CD14-positive monocyte (primary cell): ENCODE measurements at places on chromosomes 2 and 18.

DNA sequence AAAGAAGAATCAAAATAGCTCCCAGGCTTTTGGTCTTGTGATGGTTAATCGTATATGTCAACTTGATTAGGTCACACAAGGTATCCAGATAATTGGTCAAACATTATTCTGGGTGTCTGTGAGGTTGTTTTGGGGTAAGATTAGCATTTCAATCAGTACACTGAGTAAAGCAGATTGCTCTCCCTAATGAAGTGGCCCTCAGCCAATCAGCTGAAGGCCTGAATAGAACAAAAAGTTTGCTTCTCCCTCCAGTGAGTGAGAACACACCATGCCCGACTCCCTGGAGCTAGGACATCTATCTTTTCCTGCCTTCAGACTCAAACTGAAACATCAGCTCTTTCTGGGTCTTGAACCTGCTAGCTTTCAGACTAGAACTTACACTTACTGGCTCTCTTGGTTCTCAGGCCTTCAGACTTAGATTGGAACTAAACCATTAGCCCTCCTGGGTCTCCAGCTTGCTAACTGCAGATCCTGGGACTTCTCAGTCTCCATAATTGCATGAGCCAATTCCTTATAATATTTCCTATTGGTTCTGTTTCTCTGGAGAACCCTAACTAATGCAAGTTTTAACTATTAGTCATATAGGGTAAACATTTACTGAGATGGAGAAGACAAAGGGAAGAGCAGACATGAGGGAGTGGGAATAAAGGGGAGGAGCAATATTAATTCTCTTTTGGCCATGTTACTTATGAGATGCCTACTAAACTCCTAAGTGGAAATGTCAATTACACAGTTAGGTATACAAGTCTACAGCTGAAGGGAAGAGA lies 25.5 kb downstream of the LNPK start:
- no peaks in the 10 kb centered on the region for H3K27me3 ChIP-seq
- no peaks in the 10 kb centered on the region for H3K4me1 ChIP-seq
- no peak overlapping the region for H3K4me3 ChIP-seq
- H3K36me3 ChIP-seq = peaks cover 59% of the 10 kb centered on the region
- no peak overlapping the region for H3K27ac ChIP-seq
- DNase-seq = no peak

DNA sequence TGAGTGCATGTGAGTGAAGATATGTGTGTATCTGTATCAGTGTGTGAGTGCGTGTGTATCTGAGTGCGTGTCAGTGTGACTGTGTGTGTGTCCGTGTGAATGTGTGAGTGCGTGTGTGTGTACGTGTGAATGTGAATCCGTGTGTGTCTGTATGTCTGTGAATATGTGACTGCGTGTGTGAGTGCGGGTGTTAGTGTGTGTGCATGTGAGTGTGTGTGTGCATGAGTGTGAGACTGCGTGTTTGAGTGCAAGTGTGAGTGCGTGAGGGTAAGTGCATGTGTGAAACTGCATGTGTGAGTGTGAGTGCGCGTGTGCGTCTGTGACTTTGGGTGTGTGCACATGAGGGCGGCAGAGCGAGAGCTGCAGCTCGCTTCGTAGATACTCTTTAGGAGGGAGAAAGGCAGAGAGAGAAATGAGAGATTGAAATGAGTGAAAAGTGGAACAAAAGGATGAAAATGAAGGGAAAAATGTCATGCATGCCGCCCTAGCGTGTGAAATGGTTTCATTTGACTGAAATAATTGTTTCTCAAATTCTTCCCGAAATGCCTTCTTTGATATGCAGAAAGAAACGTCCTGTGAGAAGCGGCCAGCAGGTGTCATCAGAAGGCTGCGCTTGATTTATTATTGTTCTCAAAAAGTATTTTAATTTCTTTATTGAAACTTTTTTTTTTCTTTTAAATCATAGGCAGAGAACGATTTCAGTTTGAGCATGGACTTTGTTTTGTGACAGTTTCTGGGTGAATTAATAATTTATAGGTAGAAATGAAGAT lies 25.6 kb downstream of the ZNF407 start:
- H3K27ac ChIP-seq = no peak overlapping the region
- H3K4me3 ChIP-seq = no peak overlapping the region
- no peaks in the 10 kb centered on the region for H3K36me3 ChIP-seq
- peaks cover 15% of the 10 kb centered on the region for H3K4me1 ChIP-seq
- no peaks in the 10 kb centered on the region for H3K27me3 ChIP-seq

- no peaks in the 10 kb centered on the region for H3K4me1 ChIP-seq
- no peak overlapping the region for H3K4me3 ChIP-seq
- no peaks in the 10 kb centered on the region for H3K36me3 ChIP-seq
- no peaks in the 10 kb centered on the region for H3K27me3 ChIP-seq
- DNase-seq = no peak
- no peak overlapping the region for H3K27ac ChIP-seq
Observed at GRCh38 chr2:919672-920071, 31.0 kb upstream of the SNTG2 start.

GRCh38 chr2:112776113-112776512 lies 8.2 kb downstream of the IL1A start:
- no peaks in the 10 kb centered on the region for H3K27me3 ChIP-seq
- no peaks in the 10 kb centered on the region for H3K36me3 ChIP-seq
- H3K4me3 ChIP-seq = no peak overlapping the region
- peaks cover 15% of the 10 kb centered on the region for H3K4me1 ChIP-seq
- no peak overlapping the region for H3K27ac ChIP-seq

GRCh38 chr18:9775178-9775577 lies 67.1 kb downstream of the RAB31 start:
- DNase-seq = peak; percentile 91
- no peaks in the 10 kb centered on the region for H3K27me3 ChIP-seq
- peak overlapping the region; percentile 37 for H3K4me3 ChIP-seq

GRCh38 chr2:17059458-17059857 lies 393.8 kb upstream of the CYRIA start:
- no peaks in the 10 kb centered on the region for H3K4me1 ChIP-seq
- H3K36me3 ChIP-seq = no peaks in the 10 kb centered on the region
- H3K27ac ChIP-seq = no peak overlapping the region
- H3K4me3 ChIP-seq = no peak overlapping the region

GRCh38 chr2:74472945-74473258 lies 422 bp upstream of the MRPL53 start:
- H3K27me3 ChIP-seq = no peaks in the 10 kb centered on the region
- DNase-seq = no peak
- H3K4me1 ChIP-seq = peaks cover 35% of the 10 kb centered on the region
- H3K4me3 ChIP-seq = peak overlapping the region; percentile 62
- peaks cover 19% of the 10 kb centered on the region for H3K36me3 ChIP-seq
- H3K27ac ChIP-seq = peak overlapping the region; percentile 89

DNA sequence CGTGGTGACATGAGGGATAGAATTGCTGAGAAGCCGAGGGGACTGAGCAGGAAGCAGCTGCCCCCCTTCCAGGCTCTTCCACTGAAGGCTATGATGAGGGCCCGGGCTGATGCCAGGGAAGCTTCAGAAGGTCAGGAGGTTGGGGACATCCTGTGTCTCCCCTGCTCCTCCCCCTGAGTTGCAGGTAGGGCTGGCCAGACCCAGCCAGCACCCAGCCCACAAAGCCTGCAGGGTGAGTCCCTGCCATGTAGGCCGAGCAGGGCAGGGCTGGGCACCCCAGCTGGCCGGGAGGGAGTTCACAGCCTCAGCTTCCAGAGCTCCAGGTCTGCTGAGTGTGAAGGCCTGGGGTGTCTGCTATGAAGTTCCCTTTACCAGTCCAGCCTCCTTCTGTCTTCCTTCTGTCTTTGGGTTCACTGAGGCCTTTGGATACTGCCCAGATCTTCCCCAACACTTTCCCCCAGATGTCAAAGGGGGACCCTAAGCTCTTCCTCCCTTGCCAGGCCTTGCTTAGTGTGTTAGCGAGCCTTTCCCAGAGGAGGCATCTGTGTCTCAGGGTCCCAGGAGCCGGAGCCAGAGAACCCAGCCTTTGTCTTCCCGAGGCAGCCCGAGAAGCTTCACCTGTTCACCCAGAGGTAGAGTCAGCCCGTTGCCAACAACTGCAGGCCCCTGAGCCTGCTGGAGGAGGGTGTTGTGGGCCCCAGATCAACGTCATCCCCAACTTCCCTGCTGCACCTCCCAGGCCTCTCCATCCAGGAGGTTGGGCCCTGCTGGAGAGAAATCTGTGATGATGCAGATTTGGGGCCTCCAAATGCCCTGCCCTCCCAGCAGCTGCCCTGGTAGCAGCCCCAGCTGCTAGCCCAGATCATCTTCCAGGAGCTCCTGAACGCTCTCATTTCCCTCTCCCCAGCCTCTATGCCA lies 3.6 kb upstream of the NCL start:
- no peak overlapping the region for H3K4me3 ChIP-seq
- DNase-seq = no peak
- no peaks in the 10 kb centered on the region for H3K27me3 ChIP-seq
- peaks cover 45% of the 10 kb centered on the region for H3K4me1 ChIP-seq

DNA sequence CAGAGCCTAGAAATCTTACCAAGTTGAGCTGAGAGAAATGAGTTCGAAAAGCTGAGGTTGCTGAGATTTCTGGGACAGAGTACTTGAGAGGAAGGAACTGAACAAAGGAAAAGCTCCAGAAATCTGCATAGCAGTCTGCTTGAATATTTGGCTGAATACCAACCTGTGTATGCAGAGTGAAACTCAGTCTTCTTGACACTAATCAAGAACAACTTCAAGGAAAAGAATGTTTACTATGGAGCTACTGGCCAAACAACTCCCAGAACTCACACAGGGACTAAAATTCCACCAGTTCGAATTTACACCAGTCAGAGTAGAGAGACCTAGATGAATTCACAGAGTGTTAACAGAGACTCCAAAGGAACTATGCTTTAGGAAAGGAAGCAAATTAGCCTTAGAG lies 66.5 kb downstream of the USP37 start:
- no peaks in the 10 kb centered on the region for H3K27me3 ChIP-seq
- H3K4me3 ChIP-seq = no peak overlapping the region
- no peak for DNase-seq
- peaks cover 58% of the 10 kb centered on the region for H3K36me3 ChIP-seq

DNA sequence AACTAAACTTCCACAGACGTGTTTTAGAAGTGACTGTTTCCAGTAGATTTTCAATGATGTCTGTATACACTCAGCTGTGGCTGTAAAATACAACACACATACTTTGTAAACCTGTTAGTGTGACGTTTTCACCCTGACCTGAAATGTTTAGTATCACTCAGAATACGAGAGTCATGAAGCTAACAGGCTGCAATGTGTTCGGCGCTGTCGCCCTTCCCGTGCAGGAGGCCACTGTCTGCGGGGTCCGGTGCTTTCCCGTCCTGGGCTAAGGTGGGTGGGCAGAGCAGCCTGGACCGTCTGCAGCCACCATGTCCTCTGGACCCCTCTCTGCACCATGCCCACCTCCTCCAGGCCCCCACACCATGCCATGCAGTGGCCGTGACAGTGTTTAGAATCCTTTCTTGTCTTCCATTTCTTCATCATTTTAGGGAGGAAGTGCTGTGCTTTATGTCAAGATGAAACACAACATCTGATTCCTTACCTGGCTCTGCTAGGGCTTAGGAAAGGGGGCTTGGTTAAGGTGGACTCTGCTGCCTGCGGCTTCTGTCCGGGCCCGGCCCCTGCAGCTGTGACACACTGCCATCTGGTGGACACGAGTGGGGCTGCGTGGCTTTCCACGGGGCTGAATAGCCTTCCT lies 53.8 kb upstream of the RBM44 start:
- H3K27me3 ChIP-seq = no peaks in the 10 kb centered on the region
- H3K4me1 ChIP-seq = peaks cover 18% of the 10 kb centered on the region
- H3K36me3 ChIP-seq = peaks cover 73% of the 10 kb centered on the region
- peak; percentile 59 for DNase-seq
- peak overlapping the region; percentile 55 for H3K27ac ChIP-seq

- no peaks in the 10 kb centered on the region for H3K27me3 ChIP-seq
- no peaks in the 10 kb centered on the region for H3K4me1 ChIP-seq
- no peak for DNase-seq
- no peak overlapping the region for H3K27ac ChIP-seq
- no peak overlapping the region for H3K4me3 ChIP-seq
Observed at GRCh38 chr2:167964650-167965413, 282.6 kb downstream of the STK39 start.

- no peak overlapping the region for H3K27ac ChIP-seq
- DNase-seq = peak; percentile 11
- no peak overlapping the region for H3K4me3 ChIP-seq
- H3K36me3 ChIP-seq = peaks cover 15% of the 10 kb centered on the region
Observed at GRCh38 chr2:45570671-45571334, 40.3 kb downstream of the SRBD1 start.

GRCh38 chr2:69437751-69438154 lies 518 bp upstream of the NFU1 start:
- peak overlapping the region; percentile 96 for H3K27ac ChIP-seq
- H3K4me1 ChIP-seq = peaks cover 19% of the 10 kb centered on the region
- no peaks in the 10 kb centered on the region for H3K27me3 ChIP-seq
- peak overlapping the region; percentile 60 for H3K4me3 ChIP-seq
- H3K36me3 ChIP-seq = no peaks in the 10 kb centered on the region

- no peak overlapping the region for H3K4me3 ChIP-seq
- DNase-seq = no peak
- H3K4me1 ChIP-seq = peaks cover 15% of the 10 kb centered on the region
- no peaks in the 10 kb centered on the region for H3K27me3 ChIP-seq
- H3K27ac ChIP-seq = no peak overlapping the region
Observed at GRCh38 chr2:44358503-44358902, 2.8 kb downstream of the PREPL start.

DNA sequence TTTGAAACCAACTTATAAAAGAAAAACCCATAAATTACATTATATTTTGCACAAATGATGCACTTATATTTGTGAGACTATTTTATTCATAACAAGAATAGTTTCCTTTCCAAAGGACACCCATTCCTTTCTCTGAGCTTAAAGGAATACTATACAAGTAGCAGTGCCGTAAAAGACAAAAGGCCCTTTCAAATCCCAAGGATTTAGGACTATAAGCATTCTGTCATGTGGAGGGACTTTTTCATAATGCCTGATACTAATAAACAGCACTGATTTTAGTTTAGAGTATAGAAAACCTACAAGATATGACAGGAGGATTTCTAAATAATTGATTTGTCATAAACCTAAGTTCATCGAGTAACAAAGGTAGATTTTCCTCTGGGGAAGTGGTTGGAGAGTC lies 1134.2 kb upstream of the ZEB2 start:
- no peaks in the 10 kb centered on the region for H3K36me3 ChIP-seq
- no peaks in the 10 kb centered on the region for H3K4me1 ChIP-seq
- DNase-seq = no peak
- H3K27me3 ChIP-seq = no peaks in the 10 kb centered on the region

GRCh38 chr2:52976143-52976949 lies 791.3 kb upstream of the CHAC2 start:
- no peaks in the 10 kb centered on the region for H3K4me1 ChIP-seq
- H3K27ac ChIP-seq = no peak overlapping the region
- no peak overlapping the region for H3K4me3 ChIP-seq
- no peaks in the 10 kb centered on the region for H3K27me3 ChIP-seq
- DNase-seq = no peak

DNA sequence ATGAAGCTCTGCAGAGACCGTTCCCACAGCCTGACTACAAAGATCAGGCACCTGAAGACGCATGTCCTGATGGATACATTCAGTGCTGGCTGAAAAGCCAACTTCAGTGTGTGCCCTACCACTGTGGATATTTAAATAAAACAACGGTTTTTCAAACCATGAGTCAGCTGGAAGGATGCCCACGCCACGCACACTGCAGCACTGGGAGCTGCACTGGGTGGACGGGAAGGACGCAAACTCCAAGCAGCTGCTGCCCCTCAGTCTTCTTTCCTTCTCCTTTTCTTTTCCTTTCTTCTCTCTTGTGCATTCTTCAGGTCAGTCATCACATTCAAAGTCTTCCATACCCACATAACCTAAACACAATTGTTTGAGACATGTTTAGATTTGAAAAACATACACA lies 7.9 kb downstream of the TMEM18 start:
- DNase-seq = no peak
- H3K27ac ChIP-seq = no peak overlapping the region
- H3K4me1 ChIP-seq = no peaks in the 10 kb centered on the region
- H3K27me3 ChIP-seq = no peaks in the 10 kb centered on the region
- no peak overlapping the region for H3K4me3 ChIP-seq
